T-helper 2 cell treated with Interferon-gamma antibody and Interleukin-4, amounts not matched to agents 5 μg/mL and 100 μg/mL, for 36 hours (primary cell): ENCODE measurements at places on chromosomes 4 and X.

- DNase-seq = no peak
Measured at GRCh38 chr4:3449574-3450534, 8.1 kb downstream of the HGFAC start.

- peak; percentile 34 for DNase-seq
Measured at GRCh38 chrX:123833387-123833786, 26.5 kb upstream of the XIAP start.

- no peak for DNase-seq
Measured at GRCh38 chr4:155529272-155529671, 137.4 kb upstream of the GUCY1A1 start.

GRCh38 chrX:150352581-150352980, 10.5 kb upstream of the MAMLD1 start:
- no peak for DNase-seq

DNA sequence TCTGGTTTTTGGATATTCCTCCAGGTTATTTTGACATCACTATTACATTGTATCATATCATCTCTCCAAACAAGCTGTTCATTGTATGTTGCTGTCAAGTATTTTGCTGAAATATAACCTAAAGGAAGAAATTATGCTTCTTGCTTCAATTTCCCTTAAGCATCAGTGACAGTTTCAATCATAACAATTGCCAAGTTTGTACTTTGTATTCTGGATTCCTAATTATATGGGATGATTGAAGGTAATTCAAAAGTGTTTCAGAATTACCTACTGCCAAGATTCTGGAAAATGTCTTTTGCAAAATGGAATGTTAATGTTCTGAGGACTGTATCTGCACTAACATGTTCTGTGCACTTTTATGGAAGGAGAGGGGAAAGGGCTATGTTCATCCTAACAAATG, 228.7 kb downstream of the PRDM5 start:
- no peak for DNase-seq

DNA sequence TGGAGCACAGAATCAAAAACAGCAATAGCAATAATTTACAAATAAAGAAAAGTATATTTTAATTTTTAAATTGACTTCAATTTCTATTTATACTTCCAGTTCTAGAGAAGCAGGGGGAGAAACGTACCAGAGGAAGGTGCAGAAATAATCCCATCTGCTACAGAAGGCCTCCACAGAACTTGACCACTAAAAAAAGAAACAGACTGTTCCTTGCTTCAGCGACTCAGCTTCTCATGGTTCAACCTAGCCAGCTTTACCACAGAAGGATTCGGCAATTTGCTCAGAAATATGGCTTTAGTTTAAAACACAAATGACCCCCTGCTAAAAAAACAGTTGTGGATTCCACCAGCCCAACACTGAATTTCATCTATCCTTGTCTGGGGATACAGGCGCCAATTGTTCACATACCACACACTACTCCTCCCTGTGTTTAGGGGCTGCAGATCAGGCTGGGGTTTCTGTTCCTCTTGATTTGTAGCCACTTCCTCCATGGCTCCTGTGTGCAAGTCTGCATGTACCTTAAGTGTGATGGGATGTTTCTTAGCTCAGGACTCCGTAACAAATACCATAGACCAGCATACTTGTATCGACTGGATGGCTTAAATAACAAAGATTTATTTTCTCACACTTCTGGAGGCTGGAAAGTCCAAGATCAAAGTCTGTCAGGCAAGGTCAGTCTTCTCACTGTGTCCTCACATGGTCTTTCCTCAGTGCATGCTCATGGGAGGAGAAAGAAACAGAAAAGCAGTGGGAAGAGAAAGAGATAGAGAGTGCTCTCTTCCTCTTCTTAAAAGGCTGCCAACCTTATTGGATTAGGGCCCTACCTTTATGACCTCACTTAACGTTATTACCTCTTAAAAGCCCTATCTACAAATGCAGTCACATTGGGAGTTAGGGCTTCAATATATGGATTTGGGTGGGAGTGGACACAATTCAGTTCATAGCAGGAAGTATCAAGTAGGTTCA, 79.1 kb downstream of the AMOT start:
- no peak for DNase-seq

GRCh38 chr4:113553082-113553481, 208.5 kb downstream of the CAMK2D start:
- no peak for DNase-seq

DNA sequence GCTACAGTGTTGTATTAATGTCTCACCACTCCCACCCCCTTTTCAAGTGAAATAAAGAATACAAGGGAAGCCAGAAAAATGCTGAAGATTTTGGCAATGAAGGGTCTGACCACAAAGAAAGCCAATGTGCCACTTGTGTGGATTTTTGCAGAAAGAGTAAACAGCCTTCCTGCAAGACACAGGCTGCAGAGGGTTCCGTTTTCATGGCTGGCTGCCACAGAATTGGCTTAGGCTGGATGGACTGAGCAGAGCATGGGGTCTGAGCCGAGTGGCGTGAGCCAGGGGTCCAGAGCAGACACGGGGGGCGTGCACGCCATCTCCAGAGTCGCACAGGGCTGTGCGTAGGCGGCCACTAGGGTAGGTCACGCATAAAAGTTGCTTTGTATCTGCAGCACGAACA, 69.2 kb downstream of the MTNR1A start:
- DNase-seq = no peak

- DNase-seq = no peak
Measured at GRCh38 chr4:11514779-11515419, 86.2 kb upstream of the HS3ST1 start.

DNA sequence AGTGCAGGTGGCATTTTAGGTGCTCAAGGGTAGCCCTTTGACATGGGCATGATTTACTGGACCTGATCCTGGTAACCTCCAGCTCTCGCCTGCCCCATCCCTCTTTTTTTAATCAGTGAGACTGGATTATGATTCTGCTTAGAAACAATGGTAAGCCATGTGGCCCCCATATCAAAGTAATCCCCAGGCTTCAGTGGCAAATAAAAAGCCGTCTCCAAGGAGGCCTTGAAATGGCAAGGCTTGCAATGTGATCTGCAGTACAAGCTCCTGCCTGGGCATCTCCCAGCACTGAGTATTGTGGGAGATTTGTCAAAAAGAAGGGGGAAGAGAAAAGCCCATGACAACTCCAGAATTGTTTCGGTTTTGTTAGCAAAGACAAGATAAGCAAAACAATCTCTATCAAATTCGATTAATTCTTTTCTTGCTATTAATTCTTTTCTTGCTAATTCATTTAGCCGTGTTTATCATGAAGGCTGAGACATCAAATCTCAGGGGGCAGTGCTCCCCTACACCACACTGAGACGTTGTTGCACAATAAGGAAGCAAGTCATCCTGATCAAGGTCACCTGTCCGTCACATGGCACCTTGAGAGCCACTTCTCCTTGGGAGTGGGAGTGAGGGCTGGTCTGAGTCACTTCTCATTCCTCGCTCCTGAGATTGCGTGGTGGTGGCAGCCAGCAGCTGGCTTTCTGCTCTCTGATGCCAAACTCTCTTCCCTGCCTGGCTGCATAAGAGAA, 312.7 kb upstream of the GATB start:
- DNase-seq = no peak

DNA sequence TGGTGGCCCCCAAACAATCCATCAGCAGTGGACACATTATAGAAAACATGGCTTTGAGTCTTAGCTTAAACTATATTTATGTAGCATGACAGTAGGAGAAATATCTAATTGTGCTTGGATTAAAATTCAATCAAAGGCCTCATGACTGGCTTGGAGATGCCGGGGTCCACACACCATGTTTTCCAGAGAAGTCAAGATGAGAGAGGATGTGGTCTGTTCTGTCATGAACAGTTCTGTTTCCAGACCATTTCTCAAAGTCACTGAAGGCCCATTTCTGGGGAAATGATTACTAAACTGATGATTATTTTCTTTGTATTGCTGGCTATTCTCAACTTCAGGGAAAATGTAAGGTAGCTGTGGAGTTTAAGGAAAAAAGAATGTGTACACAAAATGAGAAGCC, 76.3 kb downstream of the C4orf51 start:
- DNase-seq = no peak

GRCh38 chr4:82930848-82931755, 30.6 kb downstream of the THAP9 start:
- no peak for DNase-seq

- no peak for DNase-seq
Measured at GRCh38 chrX:50978920-50979682, 68.6 kb downstream of the BMP15 start.

DNA sequence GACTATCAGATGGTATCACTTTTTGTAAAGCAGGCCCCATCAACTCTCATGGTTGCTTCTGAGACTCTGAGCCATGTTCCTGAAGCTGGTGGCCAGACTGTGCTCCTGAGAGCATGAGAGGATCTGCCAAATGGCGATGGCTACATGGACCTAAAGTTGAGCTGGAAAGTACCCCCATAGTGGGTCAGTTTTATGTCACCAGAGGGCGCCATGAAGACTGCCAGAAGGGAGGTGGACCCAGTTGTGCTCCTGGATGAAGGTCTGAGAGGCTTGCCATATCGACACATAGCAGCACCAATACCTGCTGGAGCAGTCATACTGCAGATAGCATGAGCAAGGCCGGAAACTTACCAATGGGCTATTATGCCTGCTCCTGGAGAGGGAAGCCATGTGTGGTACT, 105.7 kb downstream of the SLITRK2 start:
- DNase-seq = no peak

GRCh38 chr4:146099585-146099984, 75.9 kb upstream of the LSM6 start:
- DNase-seq = no peak

DNA sequence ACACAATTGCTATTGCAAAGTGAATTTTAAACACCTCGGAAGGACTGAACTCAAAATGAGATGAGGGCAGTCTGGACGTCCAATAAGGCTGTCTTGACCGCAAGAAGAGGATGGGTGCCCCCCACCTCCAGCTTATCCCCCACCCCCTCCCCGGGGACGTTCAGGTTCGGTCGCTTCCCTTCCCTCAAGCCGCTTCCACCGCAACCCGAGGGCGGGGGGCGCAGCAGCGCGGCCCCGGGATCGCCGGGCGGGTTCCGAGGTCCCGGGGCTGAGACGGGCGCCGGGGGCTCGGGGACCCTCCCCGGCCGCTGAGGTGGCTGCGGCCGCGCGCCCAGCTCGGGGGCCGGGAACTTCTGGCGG, 480 bp downstream of the USP46 start:
- no peak for DNase-seq

- DNase-seq = no peak
Measured at GRCh38 chrX:131901546-131901945, 121.6 kb upstream of the STK26 start.

DNA sequence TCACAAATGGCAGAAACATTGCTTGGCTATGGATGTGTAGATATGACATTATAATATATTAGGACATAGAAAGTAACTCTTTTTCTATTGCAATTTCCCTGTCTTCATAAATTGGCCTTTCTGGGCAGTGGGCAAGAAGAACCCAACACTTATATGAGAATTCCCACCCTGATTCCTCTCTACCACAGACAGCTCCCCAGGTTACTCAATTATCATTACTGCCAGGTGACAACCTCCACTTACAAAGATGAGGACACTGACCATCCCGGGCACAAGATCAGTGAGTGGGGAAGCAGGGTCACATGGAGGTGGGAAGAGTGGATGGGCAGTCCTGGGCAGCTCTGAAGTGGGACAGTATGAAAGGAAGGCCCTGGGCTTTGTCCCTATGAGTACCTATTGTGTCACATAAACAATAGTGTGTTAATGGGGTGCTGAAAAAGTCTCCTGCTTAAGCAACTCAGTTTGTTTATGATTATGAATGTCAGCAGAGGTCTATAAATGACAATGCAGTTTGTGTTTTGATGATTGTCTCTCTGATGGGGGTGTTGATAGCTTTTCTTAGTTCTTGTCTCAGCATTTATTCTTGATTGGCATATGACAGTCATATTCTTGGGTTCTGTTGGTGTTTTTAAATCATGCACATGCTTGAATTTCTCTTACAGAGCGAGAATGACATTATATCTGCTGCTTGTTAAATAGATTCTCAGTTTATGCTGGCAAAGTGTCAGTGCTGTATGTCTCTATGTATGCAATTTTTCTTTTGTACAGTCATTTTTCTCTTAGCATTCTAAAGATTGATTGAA, 99.9 kb downstream of the SLIT2 start:
- DNase-seq = no peak

- no peak for DNase-seq
Measured at GRCh38 chr4:118774989-118775388, 60.9 kb downstream of the SEC24D start.

GRCh38 chr4:1661695-1662094, 22.4 kb downstream of the FAM53A start:
- no peak for DNase-seq

DNA sequence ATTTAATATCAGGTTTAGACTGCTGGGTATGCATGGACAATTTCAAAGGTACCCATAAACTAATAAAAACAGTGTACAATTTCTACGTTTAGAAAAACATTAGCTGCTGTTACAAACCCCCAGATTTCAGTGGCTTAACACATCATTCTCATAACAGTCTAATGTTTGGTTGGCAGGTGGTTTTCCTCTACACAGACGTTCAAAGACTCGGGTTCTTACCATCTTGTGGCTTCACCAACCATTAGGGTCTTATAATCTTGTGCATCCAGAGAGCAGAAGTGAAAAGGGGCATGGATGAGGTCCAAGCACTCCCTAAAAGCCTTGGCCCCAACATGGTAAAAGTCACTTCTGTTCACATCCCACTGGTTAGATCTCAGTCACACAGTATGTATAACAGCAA, 71.6 kb downstream of the SH3RF1 start:
- DNase-seq = no peak

- no peak for DNase-seq
Measured at GRCh38 chr4:110970642-110971041, 347.8 kb upstream of the PITX2 start.

DNA sequence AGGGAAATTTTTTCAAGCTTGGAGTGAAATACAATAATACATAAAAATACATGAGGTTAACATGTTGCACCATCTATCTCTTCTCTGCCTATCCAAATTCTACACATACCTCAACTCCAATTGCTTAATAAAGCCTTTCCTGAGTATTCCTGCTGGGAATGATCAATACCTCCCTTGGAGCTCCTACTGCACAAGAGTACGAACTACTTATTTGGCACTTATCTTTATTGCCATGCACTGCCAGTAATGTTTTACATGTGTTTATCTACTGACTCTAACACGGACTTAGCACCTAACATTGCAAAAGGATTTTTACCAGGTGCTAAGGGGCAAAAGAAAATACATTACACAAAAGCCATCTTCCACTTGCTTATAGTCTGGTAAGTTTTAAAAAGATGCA, 80.2 kb downstream of the ADGRA3 start:
- no peak for DNase-seq

GRCh38 chr4:839675-840443, 13.9 kb upstream of the CPLX1 start:
- DNase-seq = no peak

DNA sequence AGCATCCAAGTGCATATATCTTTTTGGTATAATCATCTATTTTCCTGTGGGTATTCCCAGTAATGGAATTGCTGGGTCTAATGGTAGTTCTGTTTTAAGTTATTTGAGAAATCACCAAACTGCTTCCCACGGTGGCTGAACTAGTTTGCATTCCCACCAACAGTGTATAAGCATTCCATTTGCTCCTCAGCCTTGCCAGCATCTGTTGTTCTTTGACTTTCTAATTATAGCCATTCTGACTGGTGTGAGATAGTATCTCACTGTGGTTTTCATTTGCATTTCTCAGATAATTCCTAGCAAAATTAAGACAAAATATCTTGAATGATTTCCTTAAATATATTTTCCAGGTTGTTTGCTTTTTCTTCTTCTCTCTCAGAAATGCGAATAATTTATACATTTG, 341.1 kb downstream of the GBA3 start:
- no peak for DNase-seq
